ENCODE measurements at places on chromosomes 5 and 9.

DNA sequence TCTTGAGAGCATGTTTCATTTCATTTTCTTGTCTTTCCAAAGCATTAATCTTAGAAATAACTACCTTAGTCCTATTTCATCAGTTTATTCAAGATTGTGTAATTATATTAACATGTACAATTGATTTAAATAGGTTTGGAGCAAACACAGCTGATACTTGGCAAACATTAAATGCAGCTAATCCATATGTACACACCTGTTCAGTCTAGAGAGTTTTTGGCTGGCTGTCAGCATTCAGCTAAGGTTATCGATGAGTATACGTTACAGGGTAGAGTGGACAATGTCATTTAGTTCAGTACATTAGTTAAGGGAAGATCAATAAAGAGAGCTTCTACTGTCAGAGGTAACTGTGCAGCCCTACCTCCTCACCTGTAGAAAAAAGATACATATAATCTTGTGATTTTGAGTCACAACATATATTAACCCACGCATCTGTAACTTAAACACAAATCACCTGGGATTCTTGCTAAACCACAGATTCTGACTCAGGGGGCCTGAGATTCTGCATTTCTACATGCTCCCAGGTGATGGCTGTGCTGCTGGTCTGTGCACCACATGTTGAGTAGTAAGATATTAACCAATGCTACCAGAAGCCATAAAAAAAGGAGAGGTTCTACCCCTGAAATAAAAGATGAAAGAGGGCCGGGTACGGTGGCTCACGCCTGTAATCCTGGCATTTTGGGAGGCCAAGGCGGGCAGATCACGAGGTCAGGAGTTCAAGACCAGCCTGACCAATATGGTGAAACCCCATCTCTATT lies 34.1 kb upstream of the PCA3 start:
- no peak for DNase-seq

GRCh38 chr5:40680741-40681362 lies 1.1 kb downstream of the PTGER4 start:
- peak; percentile 54 for DNase-seq

GRCh38 chr9:135858491-135859185 lies 48.7 kb downstream of the CAMSAP1 start:
- no peak for DNase-seq

DNA sequence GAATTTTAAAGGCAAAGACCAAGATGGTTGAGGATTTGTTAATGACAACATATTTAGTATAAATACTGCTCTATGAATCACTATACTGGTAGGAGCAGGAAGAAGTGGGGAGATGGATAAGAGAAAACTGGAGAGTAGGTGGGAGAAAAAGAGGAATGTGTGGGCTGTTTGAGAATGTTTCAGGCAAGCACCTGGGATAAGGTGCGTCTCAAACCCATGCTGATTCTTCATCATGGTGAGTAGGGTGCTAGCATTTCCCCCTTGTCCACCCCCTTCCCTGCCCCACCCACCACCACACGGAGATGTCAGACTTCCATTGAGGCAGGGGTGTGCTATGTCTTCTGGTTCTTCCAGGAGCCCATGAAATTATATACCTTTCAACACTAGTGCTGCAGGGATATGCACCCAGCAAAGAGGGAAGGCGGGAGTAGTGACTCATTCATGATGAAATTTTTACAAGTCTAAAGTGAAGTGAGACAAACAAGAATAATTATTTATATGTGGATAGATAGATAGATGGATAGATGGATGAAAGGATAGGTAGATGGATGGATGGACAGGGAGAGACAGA lies 54.3 kb downstream of the MTX3 start:
- no peak for DNase-seq

DNA sequence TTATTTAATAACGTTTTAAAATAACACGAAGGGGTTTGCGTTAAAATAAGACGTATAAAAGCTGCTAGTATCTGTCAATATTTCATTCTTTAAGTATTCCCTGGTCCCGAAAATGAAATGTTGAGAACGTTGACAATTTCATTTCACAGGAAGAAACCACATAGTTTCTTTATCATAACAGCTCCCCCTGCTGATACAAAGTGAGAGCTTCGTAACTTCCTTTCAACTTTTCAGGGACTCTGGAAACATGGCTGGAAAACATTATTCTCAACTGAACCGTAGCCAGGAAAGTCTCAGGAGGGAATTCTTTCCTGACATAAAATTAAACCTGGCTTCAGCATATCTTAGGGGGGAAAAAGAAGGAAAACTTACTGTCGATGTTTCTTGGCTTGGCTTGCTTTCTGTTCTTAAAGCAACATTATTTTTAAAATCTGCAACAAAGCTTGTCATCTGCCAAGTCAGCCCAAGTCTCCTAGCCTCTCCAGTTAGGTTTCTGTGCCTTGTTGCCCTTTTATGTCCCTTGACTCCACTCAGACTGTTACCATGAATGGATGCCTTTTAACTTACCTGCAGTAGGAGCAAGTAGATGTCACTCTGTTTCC lies 122.9 kb upstream of the DAB2 start:
- DNase-seq, result peak; percentile 75

DNA sequence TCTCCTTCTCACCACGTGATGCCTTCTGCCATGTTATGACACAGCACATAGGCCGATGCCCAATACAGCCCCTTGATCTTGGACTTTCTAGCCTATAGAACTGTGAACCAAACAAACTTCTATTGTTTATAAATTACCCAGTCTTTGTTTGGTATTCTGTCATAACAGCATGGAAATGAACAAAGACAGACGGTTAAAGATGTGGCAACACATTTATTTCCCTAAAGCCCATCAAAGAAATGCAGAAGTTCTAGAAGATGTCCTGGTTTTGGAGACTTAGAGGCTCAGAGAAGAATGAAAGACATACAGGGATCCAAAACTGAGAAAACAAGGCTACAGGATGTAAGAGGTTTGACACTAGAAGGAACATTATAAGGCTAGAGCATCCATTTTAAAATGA lies 600.8 kb upstream of the DAB2 start:
- DNase-seq, result no peak

DNA sequence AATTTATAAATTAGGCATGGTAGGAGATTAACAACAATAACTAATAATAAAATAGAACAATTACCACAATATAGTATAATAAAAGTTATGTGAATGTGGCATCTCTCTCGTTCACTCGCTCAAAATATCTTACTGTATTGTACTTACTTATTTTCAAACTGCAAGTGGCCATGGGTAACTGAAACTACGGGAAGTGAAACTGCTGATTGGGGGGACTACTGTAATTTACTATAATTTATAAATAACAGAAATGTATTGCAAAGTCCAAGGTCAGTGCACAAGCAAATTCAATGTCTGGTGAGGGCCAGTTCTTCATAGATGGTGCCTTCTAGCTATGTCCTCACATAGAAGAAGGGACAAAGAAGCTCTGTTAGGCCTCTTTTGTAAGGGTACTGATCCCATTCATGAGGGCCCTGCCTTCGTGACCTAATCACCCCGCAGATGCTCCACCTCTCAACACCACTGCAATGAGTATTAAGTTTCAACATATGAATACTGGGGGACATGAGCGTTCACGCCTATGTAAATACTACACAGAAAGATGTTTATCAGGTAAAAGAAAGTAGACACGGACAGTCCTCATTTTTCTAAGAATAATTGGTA lies 39.0 kb downstream of the KCNIP1 start:
- no peak for DNase-seq

- DNase-seq, result peak; percentile 45
Observed at GRCh38 chr9:23375511-23375910, 450.5 kb downstream of the ELAVL2 start.
